ENCODE measurements at places on chromosomes 7 and 10.
A peak's percentile ranks its signal among the peaks of the same experiment; 100 is the strongest.

- DNase-seq: no peak
Measured at GRCh38 chr10:5458949-5459747, 40.2 kb downstream of the CALML5 start.

DNA sequence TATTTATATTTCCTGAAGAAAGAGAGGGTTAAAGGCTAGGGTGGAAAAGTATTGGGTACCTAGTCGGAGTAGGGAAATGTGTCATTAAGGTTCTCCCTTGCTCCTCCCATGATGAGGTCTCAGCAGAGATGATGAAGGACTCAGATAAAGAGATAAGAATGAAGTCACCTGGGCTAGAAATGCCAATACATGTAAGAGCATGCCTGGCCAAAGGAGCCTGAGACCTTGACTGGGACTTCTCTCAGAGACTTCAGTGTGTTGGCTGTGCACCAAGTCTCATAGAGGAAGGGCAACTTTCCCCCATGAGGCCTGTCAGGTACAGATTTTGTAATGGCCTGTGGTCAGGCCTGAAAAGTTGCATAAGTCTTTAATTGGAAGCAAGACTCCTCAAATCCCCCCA is 361.0 kb upstream of the CDC14C start:
- DNase-seq: no peak

- no peak for DNase-seq
Measured at GRCh38 chr7:69770613-69771012, 172.3 kb downstream of the AUTS2 start.

- DNase-seq: no peak
Measured at GRCh38 chr7:155441856-155442255, 16.1 kb upstream of the EN2 start.

DNA sequence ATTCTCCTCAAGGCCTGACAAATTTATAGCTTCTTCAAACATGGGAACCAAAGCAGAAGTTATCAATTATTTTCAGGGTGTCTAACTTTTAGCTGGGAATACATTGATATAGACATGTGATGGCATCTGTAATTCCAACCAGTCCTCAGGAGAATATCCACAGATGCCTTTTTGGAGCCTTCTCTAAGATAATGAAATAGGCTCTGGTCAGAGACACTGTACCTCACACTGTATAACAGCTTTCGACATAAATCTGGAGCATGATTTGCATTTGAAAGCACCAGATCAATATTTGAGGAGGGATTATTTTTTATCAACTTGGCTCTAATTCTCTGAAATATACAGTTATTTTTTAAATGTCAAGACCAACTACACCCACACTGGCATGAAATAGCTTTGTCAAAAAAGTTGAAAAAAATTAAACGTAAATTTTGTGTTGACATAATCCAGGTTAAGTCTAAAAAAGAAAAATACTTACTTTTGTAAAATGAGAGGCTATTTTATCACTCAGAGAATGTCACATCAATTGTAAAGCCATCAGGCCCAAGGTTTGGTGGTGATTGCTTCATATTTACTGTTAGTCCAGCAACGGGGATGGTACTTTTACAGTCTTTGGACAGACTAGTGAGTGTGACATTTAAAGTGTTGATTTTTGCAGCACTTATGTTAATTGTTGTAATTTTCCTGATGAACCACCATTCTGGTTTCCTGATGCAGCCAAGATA is 177.0 kb upstream of the SP8 start:
- DNase-seq: peak; percentile 36

DNA sequence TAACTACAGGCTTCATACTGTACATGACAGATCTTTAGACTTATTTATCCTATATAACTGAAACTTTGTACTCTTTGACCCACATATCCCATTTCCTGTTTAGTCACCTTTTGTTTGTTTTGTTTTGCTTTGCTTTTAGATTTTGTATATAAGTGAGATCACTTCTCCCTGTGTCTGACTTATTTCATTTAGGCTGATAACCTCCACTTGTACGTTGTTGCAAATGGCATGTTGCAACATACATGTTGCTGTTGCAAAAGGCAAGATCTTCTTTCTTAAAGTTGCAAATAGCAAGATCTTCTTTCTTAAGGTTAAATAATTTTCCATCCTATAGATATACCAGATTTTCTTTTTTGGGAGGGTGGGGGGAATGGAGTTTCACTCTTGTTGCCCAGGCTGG is 341.5 kb downstream of the OTUD1 start:
- DNase-seq: no peak

- no peak for DNase-seq
Measured at GRCh38 chr10:105063796-105064195, 422.7 kb downstream of the SORCS3 start.

DNA sequence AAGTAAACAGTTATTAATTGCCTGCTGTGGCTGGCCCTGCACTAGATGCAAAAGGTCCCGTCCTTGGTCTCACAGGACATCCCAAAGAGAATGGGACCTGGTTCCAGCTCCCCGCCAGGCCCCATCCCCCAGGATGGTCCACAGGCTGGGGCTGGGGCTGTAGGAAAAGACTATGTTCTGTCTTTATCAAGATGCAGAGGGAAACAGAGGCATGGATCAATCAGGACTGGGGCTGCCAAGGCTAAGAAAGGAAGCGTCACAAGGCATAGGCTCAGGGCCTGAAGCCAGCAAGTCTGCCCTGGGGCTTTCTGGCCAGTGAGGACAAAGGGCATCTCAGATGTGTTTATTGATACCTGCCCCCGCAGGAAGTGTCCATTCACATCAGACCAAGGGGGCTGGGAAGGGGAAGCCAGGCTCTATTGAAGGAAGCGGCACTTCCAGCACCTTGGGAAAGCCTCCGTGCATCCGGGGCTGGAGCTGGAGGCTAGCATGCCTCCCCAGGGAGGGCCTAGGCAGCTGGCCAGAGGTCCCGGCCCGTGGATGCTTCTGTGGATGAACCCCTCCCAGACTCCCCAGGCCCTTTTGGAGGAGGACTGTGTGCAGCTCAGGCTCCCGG is 5.8 kb downstream of the VSIR start:
- DNase-seq: no peak

DNA sequence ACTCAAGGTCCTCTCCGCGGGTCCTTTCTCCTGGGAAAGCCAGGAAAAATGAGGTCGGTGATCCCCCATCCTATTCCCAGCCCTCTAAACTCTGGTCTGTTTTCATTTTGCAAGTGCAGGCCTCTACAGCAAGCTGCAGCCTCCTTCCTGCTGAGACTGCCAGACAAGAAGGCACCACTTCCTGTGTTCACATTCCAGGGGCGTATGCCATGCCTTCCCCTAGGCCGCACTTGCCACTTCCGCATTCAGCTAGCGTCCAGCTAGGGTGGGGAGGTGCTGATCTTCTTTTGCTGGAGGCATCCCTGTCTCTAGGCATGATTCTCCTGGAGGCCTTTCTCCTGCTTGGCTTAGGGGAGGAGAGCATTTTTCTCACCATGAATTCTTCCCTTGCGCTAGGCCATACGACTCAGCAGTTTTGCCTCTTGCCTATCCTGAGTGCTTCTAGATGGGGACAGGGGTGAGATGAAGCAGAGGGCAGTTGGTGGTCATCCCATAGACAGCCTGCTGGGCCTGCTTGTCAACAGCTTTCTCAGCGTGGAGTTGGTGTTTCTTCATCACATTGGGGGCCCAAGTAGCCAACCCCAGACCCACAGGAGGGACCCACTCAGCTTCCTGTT is 328.9 kb downstream of the RPS24 start:
- DNase-seq: no peak

DNA sequence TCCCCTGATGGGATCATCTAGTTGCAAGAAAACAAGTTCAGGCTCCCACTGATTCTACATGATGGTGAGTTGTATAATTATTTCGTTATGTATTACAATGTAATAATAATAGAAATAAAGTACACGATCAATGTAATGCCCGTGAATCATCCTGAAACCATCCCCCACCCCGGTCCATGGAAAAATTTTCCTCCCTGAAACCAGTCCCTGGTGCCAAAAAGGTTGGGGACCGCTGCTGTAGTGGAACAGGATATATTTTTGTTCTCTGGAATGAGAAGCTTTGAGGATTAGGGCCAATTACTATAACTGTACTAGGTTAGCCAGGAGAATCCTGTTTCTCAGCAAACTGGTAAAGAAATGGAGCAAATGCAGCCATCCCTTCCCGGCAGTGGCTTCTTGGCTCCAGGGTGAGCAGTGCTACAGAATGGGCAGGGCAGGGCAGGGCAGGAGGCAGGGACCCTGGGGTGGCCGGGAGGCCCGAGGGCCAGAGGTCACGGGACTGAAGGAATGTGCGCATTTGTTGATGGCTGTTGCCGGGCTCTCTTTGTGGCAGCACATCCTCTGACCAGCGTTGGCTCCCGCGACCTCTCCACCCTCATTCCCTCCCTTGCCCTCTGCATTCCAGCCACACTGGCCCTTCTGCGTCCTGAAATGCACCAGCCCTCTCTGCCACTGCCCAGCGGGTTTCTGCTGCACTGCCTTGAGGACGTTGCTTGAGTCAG is 162.3 kb upstream of the NPS start:
- DNase-seq: no peak

DNA sequence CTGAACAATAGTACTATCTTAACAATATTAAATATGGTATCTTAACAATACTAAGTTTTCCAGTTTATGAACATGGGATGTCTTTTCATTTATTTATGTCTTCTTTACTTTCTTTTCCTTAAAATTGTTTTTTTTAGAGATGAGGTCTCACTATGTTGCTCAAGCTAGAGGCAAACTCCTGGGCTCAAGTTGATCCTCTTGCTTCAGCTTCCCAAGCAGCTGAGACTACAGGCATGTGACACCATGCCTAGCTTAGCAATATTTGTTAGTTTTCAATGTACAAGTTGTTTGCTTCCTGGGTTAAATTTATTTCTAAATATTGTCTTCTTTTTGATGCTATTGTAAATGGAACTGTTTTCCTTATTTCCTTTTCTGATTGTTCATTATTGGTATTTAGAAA is 16.9 kb downstream of the CDH23 start:
- DNase-seq: no peak

DNA sequence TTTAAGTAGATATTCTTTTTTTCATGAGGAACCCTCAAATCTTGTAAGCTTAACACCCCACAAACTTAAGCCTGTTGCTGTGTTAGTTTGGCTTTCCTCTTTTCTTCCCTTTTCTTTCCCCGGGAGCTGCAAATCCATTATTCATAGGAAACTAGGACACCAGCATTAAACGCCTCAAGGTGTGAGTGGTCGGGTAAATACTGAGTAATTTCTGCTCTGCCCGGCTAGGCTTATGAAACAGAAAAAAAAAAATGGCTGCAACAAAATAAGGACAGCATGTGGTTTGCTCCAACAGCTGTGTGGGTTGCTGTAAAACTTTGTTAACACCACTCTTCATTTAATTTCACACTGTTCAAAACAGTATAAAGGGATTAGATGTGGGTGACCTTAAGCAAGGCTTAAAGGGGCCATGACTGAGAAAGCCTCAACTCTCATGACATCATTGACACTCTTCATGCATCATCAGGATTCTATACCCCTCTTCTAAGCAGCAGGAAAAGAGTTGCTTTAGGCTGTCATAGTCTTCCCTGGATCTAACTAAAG is 104.1 kb downstream of the AOAH start:
- no peak for DNase-seq

- DNase-seq: no peak
Measured at GRCh38 chr10:62046522-62047227, 145.2 kb downstream of the ARID5B start.

DNA sequence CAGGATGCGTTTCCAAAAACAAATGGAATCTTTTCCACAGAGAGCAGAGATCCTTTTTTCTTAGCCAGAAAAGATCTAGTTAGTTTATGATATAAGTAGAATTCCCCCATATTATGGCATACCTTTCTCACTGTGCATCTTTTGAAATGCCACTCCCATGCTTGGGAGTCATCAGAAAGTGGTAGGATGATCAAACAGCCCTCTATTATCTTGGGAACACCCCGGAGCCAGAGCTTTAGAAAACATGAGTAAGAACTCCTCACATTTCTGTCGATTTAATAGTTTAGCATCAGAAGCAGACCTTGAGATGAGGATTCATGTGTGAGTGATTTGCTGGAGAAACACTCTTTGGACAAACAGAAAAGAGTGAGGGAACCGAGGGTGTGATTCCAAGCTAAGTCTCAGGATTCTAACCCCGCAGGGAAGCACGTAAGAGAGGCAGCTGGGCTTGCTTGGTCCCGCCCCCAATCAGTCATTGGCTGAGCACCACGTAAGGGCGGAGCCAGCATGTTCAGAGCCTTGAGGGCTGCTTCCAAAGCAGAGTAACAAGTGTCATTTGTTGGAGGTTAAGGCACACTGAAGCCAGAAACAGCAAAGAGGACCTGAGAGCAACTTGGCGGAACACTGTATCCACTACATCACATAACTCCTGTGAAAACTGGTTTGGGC is 43.7 kb upstream of the NXPH1 start:
- DNase-seq: no peak

DNA sequence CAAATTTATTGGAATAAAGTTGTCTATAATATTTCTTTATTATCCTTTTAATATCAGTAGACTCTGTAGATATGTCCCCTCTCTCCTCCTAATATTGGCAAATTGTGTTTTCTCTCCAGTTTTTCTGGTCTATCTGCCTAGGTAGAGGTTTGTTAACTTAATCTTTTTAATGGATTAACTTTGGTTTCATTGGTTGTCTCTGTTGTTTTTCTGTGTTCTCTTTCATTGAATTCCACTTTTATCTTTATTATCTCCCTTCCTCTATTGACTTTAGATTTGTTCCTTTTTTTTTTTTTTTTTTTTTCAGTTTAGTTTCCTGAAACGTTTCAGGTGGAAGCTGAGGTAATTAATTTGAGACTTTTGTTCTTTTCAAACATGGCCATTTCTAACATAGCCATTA is 10.6 kb downstream of the PLEKHS1 start:
- no peak for DNase-seq

DNA sequence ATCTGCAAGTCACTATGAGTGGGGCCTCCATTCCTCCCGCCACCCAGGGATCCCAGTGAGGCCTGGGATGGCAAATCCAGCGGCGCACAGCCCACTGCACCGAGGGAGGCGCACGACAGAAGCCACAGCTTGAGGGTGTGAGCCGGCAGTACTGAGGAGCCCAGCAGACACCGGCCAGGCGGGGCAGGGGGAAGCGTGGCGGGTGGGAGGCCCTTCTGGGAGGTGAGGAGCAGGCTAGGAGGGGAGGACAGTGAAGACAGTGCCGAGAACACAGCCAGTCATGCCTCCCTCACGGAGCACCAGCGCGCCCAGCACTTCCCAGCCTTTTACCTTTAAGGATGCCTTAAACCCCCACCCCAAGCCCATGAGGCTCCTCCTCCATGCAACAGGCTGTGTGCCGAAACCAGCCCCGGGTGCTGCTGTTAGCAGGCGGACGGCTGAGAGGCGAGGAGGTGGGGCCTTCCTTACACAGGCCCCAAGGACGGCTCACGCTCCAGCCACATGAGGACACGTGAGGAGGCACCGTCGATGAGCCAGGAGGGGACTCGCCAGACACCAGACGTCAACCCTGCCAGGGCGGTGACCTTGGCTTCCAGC is 258.5 kb downstream of the PTPRN2 start:
- DNase-seq: no peak

DNA sequence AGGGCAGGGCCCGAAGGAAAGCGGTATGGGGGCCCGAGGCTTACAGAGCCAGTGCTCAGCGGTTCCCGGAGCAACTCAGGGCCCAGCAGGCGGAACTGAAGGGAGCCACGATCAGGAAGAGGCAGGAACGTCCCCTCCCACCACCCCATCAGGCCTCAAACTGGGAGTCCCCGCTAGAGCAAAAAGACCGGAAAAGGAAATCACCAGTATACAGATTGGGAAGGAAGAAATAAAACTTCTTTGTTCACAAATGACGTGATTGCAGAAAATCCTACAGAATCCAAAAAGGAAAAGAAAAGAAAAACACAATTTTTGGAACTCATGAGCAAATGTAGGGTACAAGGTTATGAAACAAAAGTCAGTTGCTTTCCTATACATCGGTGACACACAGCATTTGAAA is 21.6 kb upstream of the ZFAND2A start:
- no peak for DNase-seq

- no peak for DNase-seq
Measured at GRCh38 chr7:157711353-157711888, 374.6 kb downstream of the DNAJB6 start.

GRCh38 chr7:81882086-81882485 is 112.2 kb upstream of the HGF start:
- no peak for DNase-seq
